ENCODE measurements at places on chromosomes 13 and 19.
A peak's percentile ranks its signal among the peaks of the same experiment; 100 is the strongest.

GRCh38 chr13:62875118-62875640 lies 1459.5 kb upstream of the PCDH20 start:
- DNase-seq: peak; percentile 94

- DNase-seq: no peak
These were observed 2.2 kb downstream of the C13orf46 start for GRCh38 chr13:113971471-113972231.

GRCh38 chr13:95485518-95486144 lies 66.9 kb upstream of the CLDN10 start:
- DNase-seq: no peak

GRCh38 chr19:35828692-35829301 lies 16.2 kb upstream of the PRODH2 start:
- no peak for DNase-seq

- DNase-seq: no peak
These were observed 222.4 kb downstream of the TUBA3C start for GRCh38 chr13:18959229-18959628.

GRCh38 chr13:108786456-108787200 lies 157.2 kb downstream of the MYO16 start:
- DNase-seq: peak; percentile 16

GRCh38 chr19:32181216-32181920 lies 164.0 kb upstream of the ZNF507 start:
- peak; percentile 60 for DNase-seq

Data from NCI-H1105 (cell line).